CD8-positive, alpha-beta T cell (primary cell): ENCODE measurements at places on chromosomes 1 and 21. TPM values are rescaled to one million over a fixed set of nuclear protein-coding genes. Genes with fewer than 3 reads are reported as not detected.

The VWA5B1 gene
- total RNA-seq, result not detected

The OR2L3 gene
- total RNA-seq, result not detected

The NBPF4 gene
- total RNA-seq, result not detected

The LINGO4 gene
- total RNA-seq, result 0.11 TPM

The WNT3A gene
- total RNA-seq, result not detected

The HSD3B1 gene
- total RNA-seq, result not detected

The DYRK3 gene
- total RNA-seq, result 0.94 TPM

The SPRR2G gene
- total RNA-seq, result not detected

DNA sequence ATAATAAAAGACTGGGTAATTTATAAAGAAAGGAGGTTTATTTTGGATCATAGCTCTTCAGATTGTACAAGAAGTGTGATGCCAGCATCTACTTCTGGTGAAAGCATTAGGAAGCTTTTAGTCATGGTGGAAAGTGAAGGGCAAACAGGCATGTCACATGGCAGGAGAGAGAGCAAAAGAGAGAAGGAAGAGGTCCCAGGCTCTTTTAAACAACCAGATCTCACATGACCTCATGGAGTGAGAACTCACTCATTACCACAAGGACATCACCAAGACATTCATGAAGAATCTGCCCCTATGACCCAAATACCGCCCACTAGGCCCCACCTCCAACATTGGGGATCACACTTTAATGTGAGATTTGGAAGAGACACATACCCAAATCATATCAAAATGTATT, 10.0 kb downstream of the RPTN start:
- DNase-seq, result no peak

- DNase-seq, result no peak
These were observed 144.2 kb downstream of the SYT2 start for GRCh38 chr1:202565890-202566602.

- DNase-seq, result no peak
These were observed 88.4 kb downstream of the RUNX1 start for GRCh38 chr21:34960687-34961086.

DNA sequence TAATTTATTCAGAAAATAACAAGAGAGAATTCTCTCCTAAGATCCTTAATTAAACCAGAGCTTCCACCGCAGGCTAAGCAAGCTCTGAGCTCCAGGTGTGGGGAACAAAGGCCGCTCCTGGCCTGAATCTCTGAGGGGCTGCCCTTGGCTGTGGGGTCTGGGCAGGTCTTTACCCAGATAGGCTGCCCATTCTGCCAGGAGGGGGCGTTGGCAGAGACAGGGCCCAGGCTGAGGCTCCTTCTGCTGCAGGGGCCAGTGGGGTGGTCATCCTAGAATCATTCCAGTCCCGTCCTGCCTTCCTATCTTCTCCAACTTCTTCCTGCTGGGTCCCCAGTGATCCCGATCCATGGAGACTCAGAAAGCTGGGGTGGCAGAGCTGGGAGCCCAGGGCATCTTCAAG, 82.9 kb upstream of the POU3F1 start:
- DNase-seq, result no peak

GRCh38 chr1:180173952-180174351, 19.3 kb downstream of the QSOX1 start:
- DNase-seq, result no peak

GRCh38 chr1:55868026-55868425, 652.9 kb upstream of the USP24 start:
- no peak for DNase-seq

- peak; percentile 18 for DNase-seq
These were observed 871 bp upstream of the ETS2 start for GRCh38 chr21:38804789-38805327.

DNA sequence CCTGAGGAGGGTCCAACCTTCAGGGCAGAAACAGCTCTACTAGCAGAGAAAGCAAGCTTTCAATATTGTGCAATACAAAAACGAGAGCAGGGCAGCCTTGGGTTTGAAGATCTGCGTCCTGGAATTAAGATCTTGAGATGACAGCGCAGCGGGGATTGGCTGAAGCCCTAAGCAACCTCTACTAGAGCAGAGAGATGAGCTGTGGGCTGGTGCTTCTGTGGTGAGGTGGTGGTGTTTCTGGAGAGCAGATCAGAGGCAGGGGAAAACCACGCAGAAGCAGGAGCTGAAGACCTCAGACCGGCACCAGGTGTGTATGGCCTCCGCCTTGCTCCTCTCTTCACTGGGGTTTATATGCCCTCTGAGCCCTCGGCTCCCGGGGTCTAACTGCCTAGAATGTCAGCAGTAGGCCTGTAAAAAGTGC, 12.5 kb downstream of the TRAF3IP3 start:
- peak; percentile 65 for DNase-seq

DNA sequence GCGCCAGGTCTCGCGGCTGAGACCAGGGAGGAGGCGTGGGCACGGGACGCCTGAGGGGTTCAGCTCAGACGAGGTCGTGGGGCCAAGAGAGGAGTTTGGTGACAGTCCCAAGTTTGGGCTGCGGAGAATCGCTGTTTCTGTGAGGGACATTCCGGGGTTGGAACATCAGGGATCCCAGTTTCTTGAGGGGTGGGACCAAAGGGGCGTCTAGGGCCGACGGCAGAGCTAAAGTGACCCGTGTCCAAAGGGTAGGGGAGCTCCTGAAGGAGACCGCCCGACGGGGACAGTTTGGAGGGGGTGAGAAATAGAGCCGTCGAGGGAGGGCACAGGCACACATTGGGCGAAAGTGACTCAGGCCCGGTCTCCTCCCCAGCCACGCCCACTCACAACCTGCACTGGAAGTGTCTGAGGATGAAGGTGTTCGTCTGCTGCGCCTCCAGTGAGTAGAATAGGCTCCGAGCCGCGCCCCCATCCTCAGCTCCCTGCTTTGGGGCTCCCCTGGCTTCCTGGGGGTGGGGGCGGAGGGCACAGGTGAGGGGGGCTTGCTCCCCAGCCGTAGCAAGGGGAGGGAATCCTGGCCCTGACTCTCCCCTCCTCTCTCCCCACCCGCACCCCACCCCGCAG, 7.0 kb downstream of the EFNA3 start:
- DNase-seq, result peak; percentile 61

GRCh38 chr1:207882692-207883091, 28.2 kb downstream of the CD34 start:
- no peak for DNase-seq

- no peak for DNase-seq
These were observed 17.6 kb downstream of the OLFML2B start for GRCh38 chr1:162006081-162006480.

- DNase-seq, result no peak
These were observed 41.6 kb downstream of the IRF2BP2 start for GRCh38 chr1:234568345-234568744.

DNA sequence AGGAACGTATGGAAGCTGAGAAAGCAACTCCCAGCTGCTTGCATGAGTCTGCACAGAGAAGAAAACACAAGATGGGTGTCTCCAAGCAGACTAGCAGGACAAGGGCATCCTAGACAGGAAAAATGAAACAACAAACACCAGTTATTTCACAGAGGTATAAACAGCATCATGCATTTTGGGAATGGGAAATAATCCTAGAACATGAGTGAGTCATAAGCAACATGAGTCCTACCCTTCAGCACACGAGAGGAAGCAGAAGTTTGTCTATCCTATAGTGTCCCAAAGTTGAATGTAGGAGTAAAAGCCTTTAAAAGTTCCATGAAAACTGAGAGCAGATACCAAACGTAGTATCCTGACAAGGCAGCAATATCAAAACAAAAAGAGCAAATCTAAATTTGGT, 11.3 kb upstream of the FRRS1 start:
- DNase-seq, result no peak

- no peak for DNase-seq
These were observed 5.4 kb upstream of the OPTC start for GRCh38 chr1:203488539-203488938.

GRCh38 chr1:88877382-88877825, 14.0 kb downstream of the GTF2B start:
- DNase-seq, result no peak
